ENCODE measurements at places on chromosomes 3 and 15. TPM values are rescaled to one million over a fixed set of nuclear protein-coding genes. Genes with fewer than 3 reads are reported as not detected.

GRCh38 chr3:147574621-147575020 lies 165.5 kb downstream of the ZIC1 start:
- no peaks in the 10 kb centered on the region for H3K27me3 ChIP-seq
- no peak for DNase-seq
- H3K36me3 ChIP-seq = no peaks in the 10 kb centered on the region
- H3K4me3 ChIP-seq = no peak overlapping the region
- no peak overlapping the region for H3K27ac ChIP-seq

DNA sequence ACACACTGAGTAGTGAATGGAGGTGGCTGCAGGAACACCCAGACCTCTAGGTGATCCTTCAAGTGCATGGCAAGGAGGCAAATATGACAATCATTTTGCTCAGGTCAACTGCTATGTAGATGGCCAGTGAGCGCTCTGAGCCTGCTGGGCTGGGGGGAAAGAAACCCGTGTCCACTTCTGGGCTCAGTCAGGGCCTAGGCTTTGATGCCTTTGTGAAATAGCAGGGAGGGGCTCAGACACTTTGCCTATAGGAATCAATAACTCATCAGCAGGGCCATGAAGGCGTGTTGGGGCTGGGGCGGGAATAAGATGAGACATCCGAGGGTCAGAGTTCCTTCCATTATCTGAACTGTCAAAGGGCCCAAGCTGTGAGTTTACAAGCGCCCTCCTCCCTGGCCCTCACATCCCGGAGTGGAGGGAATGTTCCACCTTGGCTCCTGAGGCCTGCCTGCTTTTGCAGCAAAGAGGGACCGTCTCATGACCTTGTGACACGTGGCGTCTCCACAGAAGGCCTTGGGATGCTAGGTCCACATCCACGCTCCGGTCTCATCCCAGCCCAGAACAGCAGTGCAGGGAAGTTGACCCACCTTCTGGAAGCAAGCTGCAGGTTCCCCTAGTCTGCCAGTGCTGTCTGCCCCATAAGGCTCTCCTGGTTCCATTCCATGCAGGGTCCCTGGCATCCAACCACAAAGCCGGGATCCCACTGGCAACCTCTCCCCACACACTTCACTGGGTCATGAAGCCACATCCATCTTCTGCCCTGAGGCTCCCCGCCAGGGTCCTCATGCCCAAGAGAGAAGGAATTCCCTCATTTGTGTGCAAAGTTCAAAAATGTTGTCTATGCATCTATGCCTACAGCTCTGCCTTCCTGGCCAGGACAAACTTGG lies 78.4 kb downstream of the CHSY1 start:
- H3K4me1 ChIP-seq = peaks cover 73% of the 10 kb centered on the region
- no peak overlapping the region for H3K4me3 ChIP-seq
- H3K27ac ChIP-seq = no peak overlapping the region

GRCh38 chr15:39025321-39025720 lies 460.7 kb upstream of the RASGRP1 start:
- peaks cover 4% of the 10 kb centered on the region for H3K36me3 ChIP-seq
- peaks cover 51% of the 10 kb centered on the region for H3K4me1 ChIP-seq
- peaks cover 1% of the 10 kb centered on the region for H3K27me3 ChIP-seq

- H3K4me3 ChIP-seq = peak overlapping the region; percentile 66
- peaks cover 67% of the 10 kb centered on the region for H3K4me1 ChIP-seq
Observed at GRCh38 chr3:25455441-25456132, 27.5 kb downstream of the RARB start.

- peak overlapping the region; percentile 88 for H3K27ac ChIP-seq
- no peaks in the 10 kb centered on the region for H3K27me3 ChIP-seq
- DNase-seq = peak; percentile 63
- H3K4me1 ChIP-seq = peaks cover 63% of the 10 kb centered on the region
Observed at GRCh38 chr3:72008226-72008996, 223.5 kb upstream of the PROK2 start.

RPN1 gene
- 304 TPM for total RNA-seq

DUOXA2 gene
- not detected for total RNA-seq

TMEM45A gene
- total RNA-seq = 30.5 TPM

TMIE gene
- total RNA-seq = not detected

HIGD2B gene
- not detected for total RNA-seq

SGO1 gene
- total RNA-seq = 4.2 TPM

LRRC49 gene
- 5.9 TPM for total RNA-seq
